ENCODE measurements at places on chromosomes 16 and 17. TPM values are rescaled to one million over a fixed set of nuclear protein-coding genes. Genes with fewer than 3 reads are reported as not detected.
A peak's percentile ranks its signal among the peaks of the same experiment; 100 is the strongest.

Gene ZNF629
- 11.4 TPM for total RNA-seq

Gene RHBDF1
- 1.6 TPM for total RNA-seq

DNA sequence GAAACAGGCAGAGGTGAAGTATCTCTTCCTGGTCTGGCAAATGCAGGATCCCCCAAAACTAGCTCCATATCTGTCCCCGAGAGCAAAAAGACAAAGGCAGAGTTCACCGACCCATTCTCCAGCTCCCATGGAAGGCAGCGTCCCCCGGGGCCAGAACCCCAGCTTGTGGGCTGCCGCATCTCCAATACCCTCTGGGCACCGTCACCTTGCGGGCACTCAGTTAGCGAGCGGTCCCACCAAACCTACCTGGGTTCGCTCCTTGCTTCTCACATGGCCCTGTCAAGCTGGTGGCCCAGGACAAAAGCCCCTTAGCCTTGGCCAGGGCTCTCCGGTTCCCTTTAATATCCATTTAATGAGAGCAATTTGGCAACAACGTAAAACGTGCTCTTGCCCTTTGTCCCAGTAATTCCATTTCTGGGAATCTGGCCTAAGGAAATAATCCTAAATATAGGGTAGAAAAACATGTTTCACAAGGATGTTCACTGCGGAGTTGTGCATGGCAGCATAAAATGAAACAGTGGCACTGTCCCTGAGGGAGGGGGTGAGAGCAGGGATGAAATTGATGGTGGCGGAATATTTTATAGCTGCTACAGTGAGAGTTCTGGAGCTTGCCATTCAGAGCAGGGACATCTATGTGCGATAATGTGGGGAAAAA, 157.1 kb downstream of the CMIP start:
- DNase-seq = no peak

- DNase-seq = no peak
Measured at GRCh38 chr16:4696905-4697847, 3.8 kb downstream of the NUDT16L1 start.

- DNase-seq = no peak
Measured at GRCh38 chr16:20883554-20884239, 16.5 kb downstream of the DCUN1D3 start.

GRCh38 chr16:79599837-79600637, 500 bp downstream of the MAF start:
- peak; percentile 77 for DNase-seq

DNA sequence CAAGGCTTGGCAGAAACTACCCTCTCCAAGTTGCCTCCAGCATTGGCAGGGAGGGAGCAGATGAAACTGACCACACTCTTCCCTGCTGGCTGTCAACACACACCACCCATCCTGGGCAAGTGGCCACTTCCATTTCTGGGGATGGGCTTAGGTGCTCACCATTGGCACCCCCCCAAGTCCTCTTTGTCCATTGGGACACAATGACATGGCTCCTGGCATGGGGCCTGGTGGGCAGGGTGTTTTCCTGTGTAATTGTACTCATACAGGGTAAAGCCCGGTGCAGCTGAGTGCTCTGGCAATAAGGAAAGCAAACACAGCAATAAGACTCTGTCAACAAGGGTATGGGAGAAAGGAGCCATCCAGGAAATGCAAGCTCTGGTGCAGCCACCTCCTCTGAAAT, 22.6 kb downstream of the SCNN1B start:
- no peak for DNase-seq

DNA sequence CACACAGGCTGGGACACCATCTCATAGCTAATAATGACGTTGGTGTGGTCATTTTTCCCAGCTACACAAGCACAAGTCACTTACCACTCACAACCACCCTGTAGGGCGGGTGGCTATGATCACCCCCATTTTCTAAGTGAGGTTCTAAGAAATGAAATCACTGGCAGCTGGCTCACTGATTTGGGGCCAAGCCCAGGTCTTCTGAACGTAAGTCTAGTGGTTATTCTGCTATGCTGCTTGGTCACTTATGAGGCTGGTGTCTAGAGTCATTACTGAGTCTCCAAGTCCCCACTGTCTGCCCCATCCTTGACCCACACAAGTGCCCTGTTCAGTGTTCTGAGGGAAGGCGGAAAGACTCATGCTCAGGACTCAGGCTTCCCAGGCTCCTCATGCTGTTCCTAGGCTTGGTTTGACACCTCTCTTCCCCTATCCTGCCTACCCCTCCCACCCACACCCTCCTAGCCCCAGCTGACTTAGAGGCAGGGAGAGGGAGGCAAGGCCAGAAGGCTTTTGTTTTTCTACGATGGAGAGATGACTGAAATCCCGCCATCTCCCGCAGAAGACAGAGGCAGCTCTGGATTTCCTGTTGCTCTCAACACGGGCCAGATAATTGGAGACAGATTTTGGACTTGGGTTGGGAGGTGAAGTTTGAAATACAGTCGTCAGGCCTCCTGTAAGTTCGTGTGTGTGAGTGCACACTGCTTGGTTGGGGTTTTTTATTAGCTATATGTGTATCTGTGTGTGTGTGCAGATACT, 32.2 kb downstream of the FZD2 start:
- DNase-seq = no peak

DNA sequence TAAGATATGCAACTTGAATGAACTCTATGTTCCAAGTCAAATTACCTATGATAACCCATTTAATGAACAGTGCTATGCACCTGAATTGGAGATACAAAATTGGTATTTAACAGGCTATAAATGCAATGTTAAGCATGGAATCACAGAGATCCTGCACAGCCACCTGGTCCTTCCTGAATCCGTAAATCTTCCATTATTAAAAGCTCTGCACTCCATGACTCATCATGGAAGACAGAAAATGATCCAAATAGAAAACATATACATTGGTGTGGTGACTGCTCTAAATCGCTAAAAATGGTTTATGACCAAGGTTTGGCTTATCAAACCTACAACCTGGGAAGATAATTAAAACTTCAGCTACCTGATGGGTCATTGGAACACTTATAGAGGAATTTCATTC, 45.3 kb downstream of the GLG1 start:
- no peak for DNase-seq

DNA sequence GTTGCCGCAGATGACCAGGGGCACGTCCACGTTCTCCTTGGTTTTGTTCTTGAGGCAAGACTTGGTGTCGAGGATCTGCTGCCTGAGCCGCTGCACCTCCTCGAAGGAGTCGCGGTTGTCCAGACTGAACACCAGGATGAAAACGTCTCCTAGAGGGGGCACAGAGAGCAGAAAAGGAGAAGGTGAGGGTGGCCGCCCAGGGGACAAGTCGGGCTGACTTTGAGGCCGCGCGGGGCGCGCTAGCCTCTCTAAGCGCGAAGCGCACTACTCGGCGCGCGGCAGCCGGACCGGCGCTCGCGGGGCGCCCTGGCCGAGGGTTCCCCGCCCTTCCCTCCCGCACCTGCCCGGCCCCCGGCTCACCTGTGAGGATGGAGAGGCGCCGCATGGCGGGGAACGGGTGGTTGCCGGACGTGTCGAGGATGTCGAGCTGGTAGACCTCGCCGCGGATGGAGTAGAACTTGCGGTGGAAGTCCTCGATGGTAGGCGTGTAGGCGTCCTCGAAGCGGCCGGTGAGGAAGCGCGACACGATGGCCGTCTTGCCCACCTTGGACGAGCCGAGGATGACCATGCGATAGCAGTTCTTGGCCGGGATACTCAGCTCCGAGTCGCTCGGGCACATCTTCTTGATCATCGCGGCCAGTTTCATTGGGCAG, 533 bp downstream of the RASD1 start:
- no peak for DNase-seq

GRCh38 chr16:56734429-56734828, 4.5 kb downstream of the NUP93 start:
- no peak for DNase-seq
